GM18507 (cell line): ENCODE measurements at places on chromosomes 16 and 17.

DNA sequence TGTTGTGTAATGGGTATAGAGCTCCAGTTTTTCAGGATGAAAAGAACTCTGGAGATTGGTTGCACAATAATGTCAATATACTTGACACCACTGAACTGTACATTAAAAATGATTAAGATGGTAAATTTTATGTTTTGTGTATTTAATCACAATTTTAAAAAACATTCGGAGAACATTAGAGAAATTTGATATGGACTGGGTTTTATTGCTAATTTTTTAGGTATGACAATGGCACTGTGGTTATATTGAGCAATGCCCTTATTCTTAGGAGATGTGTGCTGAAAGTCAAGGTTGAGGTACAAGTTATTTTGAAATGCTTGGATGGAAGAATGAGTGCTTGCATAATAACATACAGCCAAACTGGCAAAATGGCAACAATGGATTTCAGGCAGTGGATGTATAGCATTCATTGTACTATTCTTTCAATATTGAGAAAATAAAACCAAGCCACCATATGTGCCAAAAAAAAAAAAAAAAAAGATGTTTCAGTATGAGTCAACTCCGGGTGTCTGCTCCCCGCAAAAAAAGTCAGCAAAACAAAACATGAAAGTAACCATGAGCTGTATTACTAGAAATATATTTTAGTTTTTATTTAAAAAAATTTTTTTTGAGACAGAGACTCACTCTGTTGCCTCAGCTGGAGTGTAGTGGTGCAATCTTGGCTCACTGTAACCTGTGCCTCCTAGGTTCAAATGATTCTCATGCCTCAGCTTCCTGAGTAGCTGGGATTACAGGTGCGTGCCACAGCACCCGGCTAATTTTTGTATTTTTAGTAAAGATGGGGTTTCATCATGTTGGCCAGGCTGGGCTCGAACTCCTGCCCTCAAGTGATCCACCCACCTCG lies 19.8 kb downstream of the HOXB1 start:
- DNase-seq = peak; percentile 49

GRCh38 chr17:12229335-12229734 lies 208.7 kb downstream of the MAP2K4 start:
- DNase-seq = no peak

DNA sequence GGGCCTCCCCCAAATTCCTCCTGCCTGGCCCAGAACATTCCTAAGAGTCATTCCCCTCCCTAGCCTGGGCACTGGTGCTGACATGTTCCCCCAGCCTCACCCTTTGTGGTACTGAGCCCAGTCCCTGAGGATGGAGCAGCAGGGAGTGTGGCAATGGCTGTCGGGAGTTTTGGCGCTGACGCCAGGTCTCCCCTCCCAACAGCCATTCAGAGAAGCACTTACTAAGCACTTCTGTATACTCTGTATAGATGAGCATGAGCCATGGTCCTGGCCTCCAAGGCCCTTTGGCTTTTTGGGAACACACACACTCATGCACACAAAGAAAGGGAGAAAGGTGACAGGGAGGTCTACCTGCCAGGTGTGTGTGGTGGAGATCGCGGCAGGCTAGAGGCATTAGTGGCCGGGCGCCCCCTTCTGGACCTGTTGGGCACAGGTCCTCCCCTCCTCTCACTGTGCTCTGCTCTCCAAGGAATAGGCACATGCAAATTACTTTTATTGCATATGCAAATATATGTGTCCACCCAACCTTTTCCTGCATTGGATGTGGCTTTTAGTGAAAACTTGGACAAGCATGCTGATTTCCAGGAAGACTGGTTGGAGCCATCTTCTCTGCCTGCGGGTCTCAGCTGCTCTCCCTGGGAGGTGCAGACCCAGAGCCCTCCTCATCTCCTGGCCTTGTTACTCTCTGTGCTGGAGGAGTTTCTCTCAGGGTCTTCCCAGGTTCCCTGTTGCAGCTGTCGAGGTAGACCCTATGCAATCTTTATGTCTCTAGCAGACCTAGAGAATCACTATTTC lies 17.4 kb upstream of the C17orf107 start:
- DNase-seq = peak; percentile 54

DNA sequence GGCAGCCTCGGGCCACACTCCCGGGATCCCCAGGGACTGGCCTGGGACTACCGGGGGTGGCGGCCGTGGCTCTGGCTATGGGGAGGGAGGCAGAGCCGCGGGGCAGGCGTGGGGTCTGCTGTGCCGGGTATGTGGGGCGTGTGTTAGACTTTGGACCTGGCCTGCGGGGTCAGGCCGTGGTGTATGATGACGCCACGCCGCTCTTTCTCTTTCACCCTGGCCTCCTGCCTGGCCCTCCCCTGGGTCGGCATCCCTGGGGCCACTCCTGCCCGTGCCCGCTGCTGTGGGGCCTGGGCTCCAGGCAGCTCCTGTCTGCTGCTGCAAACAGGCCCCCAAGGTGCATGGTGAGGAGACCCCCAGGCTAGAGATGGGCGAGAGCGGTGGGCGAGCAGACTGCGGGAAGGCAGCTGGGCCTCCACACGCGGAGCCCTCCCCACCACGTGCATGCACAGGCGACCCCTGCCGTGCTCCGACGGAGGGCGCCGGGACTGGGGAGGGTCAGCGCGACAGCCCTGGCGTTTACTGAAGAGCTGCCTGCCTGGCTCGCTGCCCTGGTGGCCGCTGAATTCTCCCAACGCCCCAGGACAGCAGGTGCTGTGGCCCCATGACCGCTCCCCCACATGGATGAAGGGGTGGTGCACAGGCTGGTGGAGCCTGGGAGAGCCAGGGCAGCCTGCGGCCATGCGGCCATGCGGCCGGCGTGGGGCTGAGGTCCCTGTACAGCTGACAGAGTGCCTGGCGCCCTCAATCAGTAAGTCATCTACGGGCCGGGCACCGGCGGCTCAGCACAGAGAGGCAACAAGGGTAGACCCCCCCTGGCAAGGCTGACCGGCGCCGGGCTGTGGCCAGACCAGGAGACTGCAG lies 16.0 kb downstream of the CAPN15 start:
- DNase-seq = no peak

DNA sequence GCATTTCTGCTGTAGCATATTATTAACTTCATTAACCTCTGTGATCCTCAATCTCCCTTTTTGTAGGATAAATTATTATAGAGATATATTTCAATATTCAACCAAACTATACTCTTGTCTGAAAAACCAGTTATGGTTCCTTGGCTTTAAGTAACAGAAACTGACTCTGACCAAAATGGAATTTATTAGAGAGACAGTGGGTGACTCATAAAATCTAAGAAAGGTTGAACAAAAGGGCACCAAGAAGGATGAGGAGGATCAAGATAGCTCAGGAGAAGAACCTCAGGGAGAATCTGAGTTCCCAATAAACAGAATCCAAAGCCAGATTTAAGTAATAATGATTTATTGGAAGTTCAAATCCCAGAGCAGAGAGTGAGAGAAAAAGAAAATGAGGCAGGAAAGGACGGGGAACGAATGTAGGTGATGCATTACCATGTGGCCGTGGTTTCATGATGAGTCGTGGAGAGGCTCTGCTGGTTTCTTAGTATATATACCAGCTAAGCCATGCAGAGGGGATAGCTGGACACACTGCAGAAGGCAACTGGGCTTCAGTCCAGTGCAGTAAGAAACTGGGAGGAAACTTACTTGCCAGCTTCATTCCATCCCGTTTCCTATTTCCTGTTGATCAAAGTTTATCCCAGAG lies 151.5 kb upstream of the GOT2 start:
- no peak for DNase-seq

- no peak for DNase-seq
Observed at GRCh38 chr16:2710021-2710710, 9.9 kb downstream of the PRSS27 start.

- no peak for DNase-seq
Observed at GRCh38 chr16:89291776-89292175, 74.3 kb downstream of the ZNF778 start.
